ENCODE measurements at places on chromosomes 1 and 21. TPM values are rescaled to one million over a fixed set of nuclear protein-coding genes. Genes with fewer than 3 reads are reported as not detected.

- H3K4me1 ChIP-seq: peaks cover 29% of the 10 kb centered on the region
- peak; percentile 61 for DNase-seq
- H3K27me3 ChIP-seq: no peaks in the 10 kb centered on the region
Observed at GRCh38 chr1:247332215-247332622, 552 bp upstream of the ZNF496 start.

DNA sequence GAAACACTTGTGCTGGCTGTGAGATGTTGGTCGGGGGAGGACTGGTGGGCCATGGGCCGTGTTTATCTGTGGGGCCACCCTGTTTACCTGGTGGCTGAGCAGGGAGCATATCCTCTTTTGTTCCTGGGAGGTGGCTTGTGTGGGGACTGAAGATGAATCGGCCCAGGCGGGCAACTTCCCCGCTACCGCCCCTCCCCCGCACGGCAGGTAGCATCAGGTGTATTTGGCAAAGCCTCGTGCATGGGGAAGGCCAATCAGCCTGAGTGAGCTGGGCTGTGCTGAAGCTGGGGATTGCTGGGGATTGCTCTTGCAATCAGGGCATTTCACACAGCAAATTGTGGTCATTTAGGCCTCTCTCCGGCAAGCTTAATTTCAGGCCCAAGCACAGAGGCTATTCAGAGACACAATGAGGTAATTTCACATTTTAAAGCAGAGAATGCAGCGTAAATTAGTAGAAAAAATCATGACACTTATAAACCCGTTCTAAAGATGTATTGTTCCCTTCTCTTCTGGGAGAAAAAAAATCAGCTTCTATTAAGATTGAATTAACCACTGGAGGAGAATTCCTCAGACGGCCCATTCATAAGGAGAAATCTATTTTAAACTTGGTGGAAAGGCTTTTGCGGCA is 197.7 kb upstream of the POU3F1 start:
- H3K27me3 ChIP-seq: no peaks in the 10 kb centered on the region
- DNase-seq: no peak
- H3K36me3 ChIP-seq: no peaks in the 10 kb centered on the region
- no peak overlapping the region for H3K4me3 ChIP-seq
- H3K27ac ChIP-seq: no peak overlapping the region

DNA sequence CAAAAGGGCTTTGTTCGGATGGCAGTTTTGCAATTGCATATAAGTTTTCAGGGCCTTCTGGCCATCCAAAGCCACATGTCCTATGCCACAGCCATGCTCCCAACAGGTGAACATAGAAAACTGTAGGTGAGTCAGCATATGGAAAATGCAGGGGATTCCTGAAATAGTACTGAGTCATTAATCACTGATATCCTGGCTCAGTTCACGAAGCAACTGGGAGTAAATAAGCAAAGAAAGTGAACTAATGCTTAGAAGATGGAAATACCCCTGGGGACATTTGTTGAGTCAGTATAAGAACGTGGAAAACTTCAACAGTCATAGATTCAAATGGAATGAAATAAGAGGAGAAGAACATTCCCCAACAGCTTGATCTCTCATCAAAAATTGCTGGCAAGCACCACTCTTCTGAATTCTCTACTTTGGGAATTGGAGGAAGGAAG is 148.9 kb upstream of the RUNX1 start:
- no peak overlapping the region for H3K27ac ChIP-seq
- H3K4me3 ChIP-seq: no peak overlapping the region
- no peaks in the 10 kb centered on the region for H3K36me3 ChIP-seq
- DNase-seq: no peak

DNA sequence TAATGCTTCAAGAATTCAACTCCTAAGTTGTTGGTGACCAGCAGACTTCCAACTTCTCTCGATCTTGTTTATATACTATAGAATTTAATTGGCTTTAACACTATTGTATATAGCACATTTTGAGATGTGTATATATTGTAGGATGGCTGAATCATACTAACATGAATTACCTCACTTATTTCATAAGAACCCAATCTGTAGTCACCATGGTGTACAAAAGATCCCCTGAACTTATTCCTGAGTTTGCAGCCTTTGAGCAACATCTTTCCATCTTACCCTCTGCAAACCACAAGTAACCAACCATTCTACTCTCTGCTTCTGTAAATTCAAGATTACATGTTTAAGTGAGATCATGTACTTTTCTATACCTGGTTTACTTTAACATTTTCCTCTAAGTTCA is 12.3 kb downstream of the ZP4 start:
- H3K36me3 ChIP-seq: no peaks in the 10 kb centered on the region
- H3K27ac ChIP-seq: no peak overlapping the region
- no peaks in the 10 kb centered on the region for H3K27me3 ChIP-seq
- no peaks in the 10 kb centered on the region for H3K4me1 ChIP-seq
- no peak for DNase-seq

- H3K4me1 ChIP-seq: no peaks in the 10 kb centered on the region
- H3K27ac ChIP-seq: no peak overlapping the region
- no peak overlapping the region for H3K4me3 ChIP-seq
- no peak for DNase-seq
- no peaks in the 10 kb centered on the region for H3K36me3 ChIP-seq
- no peaks in the 10 kb centered on the region for H3K27me3 ChIP-seq
Observed at GRCh38 chr1:60101516-60101915, 27.9 kb upstream of the C1orf87 start.

DNA sequence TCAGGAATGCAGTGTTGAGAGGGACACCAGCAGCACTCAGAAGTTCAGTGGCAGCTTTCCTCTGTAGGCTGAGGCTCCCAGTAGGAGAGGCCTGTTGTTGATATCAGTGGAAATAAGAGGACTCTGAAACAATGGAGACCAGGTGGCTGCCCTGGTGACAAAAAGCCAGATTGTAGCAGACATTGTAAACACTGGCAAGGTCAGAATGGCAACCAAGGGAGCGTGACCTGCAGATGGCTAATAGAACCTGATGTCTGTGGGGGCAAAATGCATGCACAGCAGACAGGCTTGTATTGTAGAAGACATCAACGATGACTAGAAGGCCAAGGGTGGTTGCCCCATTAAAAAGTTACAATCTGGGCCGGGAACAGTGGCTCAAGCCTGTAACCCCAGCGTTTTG is 53.1 kb upstream of the GPR37L1 start:
- no peak overlapping the region for H3K4me3 ChIP-seq
- peaks cover 3% of the 10 kb centered on the region for H3K4me1 ChIP-seq
- no peaks in the 10 kb centered on the region for H3K36me3 ChIP-seq
- H3K27me3 ChIP-seq: no peaks in the 10 kb centered on the region
- DNase-seq: no peak
- no peak overlapping the region for H3K27ac ChIP-seq

The OR10Z1 gene
- not detected for total RNA-seq

The AQP10 gene
- total RNA-seq: 4.8 TPM

All from cardiac muscle cell (in vitro differentiated cells and primary cell).